ENCODE measurements at places on chromosomes 2 and 18.

DNA sequence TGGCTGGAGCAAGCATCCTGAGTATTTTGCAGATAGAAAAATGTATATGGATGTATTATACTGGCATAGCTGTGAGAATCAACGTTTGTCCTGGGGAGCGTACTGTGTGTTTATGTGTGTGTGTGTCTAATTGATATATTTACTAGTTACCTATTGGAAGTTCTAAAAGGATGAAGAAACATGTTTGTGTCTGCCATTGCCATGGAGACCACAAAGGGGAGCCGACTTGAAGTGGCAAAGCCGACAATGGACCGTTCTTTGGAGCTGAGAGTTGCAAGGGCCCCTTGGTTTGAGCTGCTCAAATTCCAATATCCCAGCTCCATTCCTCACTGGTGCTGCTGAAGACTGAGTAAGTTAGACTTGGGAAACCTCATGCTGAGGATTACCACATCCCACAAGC, 14.3 kb upstream of the SLC25A52 start:
- no peak for DNase-seq

- no peak for DNase-seq
Measured at GRCh38 chr2:172480301-172481218, 53.2 kb downstream of the ITGA6 start.

GRCh38 chr18:48319801-48320638, 89.2 kb downstream of the ZBTB7C start:
- no peak for DNase-seq

- DNase-seq = no peak
Measured at GRCh38 chr2:171389780-171390179, 44.0 kb downstream of the METTL8 start.

- no peak for DNase-seq
Measured at GRCh38 chr2:55173438-55174054, 58.5 kb downstream of the CLHC1 start.

DNA sequence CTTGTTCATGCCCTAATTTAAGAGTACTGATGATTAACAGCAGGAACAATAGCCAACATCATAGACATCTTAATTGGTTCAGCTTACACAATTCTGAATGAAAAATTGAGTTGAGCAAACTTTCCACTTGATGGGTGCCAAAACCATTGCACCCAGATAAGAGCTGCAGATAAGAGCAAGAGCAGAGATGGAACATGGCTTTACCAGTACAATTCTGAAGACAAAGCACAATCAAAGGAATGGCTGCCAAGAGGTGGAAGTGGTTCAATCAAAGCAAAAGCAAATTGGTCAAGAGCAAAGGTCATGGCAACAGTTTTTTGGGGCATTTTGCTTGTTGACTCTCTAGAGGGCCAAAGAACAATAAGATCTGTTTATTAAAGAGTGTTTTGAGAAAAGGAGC, 65.6 kb upstream of the ATP5MC3 start:
- no peak for DNase-seq

DNA sequence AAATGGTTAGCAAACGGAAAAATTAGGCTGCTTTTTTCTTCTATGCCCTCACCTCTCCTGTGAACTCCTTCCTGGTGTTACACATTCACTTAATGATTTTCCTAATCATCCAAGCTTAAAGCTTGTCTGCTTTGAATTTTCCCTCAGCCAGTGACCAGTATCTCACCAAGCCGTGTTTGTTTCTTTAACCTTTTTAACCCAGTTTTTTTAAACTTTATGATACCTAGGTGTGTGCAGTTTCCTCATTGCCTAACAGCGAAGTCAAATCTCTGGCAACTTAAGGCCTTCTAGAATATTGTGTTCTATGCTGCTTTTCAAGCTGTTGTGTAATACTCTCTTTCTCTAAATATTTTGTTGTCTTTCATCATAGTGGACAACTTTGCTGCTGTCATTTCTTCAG, 113.0 kb downstream of the PIK3C3 start:
- no peak for DNase-seq

DNA sequence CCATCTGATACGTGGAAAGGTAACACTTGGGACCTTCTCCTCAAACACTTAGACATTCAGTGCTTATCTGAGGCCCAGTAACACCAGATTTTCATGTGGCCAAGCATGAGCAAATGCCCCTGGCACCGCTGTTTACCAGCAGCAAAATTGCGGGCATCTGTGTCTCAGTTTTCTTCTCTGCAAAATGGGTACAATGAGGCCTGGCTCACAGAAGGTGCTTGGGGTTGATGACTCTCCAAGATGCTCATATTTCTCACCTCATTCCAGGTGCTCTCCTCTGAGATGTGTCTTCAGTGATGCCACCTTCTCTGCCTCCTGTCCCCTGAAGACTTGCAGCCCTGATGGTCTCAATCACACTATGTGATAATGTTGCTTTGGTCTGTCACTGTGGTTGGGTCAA, 321.7 kb downstream of the TSN start:
- no peak for DNase-seq

All from NCI-H524 (cell line).